ENCODE measurements at places on chromosomes 4 and X.
A peak's percentile ranks its signal among the peaks of the same experiment; 100 is the strongest.

DNA sequence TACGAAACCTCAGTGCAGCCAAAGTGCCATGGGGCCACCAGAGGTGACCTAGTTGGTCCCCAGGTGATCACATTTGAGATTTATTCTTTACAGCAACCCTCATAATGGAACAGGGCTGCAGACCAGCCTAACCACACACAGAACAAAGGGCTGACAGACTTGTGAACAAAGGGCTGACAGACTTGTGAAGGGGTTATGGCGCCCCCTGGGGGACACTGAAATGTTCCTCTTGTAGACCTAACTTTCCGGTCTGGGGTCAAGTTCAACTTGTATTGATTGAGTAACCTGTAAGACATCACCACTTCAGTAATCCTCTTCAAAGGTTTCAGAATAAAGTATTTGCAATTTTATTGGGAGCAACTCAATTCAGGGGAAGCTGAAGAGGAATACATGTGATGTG is 175.9 kb upstream of the RPS6KA3 start:
- DNase-seq, result no peak

GRCh38 chrX:152845618-152846240 is 14.9 kb downstream of the NSDHL start:
- DNase-seq, result no peak

GRCh38 chr4:67762086-67762485 is 7.9 kb upstream of the GNRHR start:
- peak; percentile 67 for DNase-seq

GRCh38 chr4:108116423-108117168 is 52.1 kb downstream of the LEF1 start:
- DNase-seq, result peak; percentile 77

DNA sequence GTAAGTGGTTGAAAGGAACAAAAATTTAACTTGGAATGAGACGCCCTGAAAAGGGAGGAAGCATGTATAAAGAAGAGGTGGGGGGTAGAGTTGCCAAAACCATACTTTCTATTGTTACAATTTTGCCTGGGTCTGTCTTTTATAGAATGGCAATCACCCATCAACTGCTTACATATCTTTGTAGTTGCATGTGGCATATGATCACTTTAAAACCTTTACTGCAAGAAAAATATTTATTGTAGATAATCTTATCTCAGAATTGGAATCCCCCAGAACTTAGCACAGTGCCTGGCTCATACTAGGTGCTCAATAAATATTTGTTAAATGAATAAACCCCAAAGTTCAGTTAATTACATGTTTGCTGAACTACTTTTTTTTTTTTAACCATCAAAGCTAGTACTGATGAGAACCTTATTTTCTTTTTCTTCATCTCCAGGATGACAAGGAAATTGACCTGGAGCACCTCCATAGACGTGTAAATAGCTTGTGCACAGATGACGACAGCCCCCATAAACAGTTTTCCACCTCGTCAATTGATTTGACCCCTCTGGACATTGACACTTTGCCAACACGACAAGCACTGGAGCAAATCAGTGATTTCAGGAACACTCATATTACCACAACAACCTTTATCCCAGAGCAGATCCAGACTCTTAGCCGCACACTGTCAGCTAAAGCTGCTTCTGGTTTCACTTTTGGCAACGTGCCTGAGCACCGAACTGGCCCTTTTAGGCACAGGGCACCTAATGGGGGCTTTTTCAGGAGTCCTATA is 56.7 kb upstream of the ATOH1 start:
- no peak for DNase-seq

- DNase-seq, result no peak
Measured at GRCh38 chrX:36434522-36434921, 515.0 kb downstream of the CFAP47 start.

DNA sequence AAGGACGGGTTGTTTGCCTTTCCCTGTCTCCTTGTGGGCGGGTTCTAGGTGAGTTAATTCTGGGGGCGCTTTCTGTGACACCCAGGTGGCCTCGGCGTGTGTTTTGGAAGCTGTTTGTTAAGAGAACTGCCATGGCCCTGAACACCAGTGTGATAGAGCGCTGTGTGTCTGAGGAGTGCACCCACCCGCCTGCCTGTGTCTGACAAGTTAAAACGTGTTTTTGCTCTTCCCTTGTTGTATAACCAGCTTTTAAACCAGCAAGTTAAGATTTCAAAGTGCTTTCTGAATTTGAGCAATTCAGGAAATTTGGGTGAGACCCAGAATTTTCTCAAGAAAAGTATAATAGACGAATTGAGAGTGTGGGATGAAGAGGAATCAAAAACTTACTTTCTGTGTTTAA is 55.2 kb upstream of the HGFAC start:
- DNase-seq, result no peak

GRCh38 chr4:106996490-106996889 is 39.6 kb downstream of the DKK2 start:
- DNase-seq, result no peak

GRCh38 chr4:111492496-111492895 is 652.8 kb upstream of the FAM241A start:
- DNase-seq, result no peak

GRCh38 chr4:81466841-81467671 is 4.7 kb downstream of the RASGEF1B start:
- peak; percentile 21 for DNase-seq

DNA sequence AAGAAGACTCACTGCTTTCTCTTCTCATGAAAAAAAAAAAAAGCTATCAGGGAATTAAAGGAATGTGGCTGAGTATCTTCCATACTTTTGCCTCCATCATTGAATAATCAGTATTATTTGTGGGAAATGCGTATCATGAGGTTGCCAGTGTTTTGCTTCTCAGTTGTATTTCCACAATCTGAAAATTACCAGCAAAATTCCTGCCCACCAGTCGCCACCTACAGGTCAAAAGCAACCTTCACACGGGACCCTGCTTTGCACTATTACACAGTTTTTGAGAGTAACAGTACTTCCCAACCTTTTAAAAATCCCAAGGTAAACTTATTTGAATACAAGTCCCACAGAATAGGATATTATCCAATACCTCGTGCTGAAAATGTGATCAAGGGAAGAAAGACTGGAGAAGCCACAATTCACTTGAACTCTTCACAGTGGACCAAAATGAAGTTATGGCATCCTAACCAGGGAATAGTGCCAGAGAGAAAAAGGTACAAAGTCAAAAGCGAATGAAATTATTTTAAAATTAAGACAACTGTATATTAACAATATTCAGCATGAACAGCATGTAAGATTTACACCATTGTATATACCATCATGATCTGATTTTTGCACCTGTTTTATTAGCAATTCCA is 30.4 kb downstream of the PGRMC1 start:
- DNase-seq, result no peak

DNA sequence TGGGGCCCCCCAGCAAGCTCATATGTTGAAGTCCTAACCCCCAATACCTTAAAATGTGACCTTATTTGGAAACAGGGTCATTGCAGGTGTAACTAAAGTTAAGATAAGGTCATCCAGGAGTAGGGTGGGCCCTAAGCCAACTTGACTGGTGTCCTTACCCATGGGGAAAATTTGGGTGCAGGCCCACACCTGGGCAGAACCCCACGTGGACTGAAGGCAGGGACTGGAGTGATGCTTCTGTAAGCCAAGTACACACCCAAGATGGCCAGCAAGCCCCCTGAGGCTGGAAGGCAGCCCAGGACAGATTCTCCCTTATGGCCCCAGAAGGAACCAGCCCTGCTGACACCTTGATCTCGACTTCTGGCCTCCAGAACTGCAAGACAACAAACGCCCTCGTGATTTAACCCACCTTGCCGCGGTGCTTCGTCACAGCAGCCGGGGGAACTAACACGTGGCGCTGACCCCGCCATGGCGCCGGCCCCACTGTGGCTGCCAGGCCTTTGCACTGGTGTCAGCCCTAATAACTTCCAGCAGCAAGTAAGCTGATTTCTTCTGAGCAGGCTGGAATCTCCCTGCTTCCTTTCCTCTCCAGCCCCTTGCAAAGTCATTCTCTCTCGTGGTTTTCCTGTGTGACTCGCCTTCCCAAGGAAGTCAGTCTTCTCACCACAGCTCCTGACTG is 23.2 kb upstream of the MXD4 start:
- DNase-seq, result no peak

DNA sequence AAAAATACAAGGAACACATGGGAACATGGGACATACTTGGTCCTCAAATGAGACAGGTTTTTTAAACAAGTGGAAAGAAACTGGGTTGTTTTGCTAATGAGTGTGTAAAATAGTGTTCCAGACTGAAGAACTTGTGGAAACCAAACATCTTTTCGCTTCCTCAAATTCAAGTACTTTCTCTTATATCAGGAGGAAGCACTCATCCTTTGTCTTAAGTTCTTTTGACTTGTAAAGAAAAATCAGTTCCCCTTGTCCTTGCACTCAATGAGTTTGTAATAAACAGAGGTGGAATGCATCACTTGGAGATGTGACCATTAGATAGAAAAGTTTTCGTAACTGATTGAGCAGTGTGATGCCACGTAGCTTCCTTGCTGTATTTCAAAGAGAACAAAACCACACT is 101.1 kb downstream of the PHOX2B start:
- no peak for DNase-seq

DNA sequence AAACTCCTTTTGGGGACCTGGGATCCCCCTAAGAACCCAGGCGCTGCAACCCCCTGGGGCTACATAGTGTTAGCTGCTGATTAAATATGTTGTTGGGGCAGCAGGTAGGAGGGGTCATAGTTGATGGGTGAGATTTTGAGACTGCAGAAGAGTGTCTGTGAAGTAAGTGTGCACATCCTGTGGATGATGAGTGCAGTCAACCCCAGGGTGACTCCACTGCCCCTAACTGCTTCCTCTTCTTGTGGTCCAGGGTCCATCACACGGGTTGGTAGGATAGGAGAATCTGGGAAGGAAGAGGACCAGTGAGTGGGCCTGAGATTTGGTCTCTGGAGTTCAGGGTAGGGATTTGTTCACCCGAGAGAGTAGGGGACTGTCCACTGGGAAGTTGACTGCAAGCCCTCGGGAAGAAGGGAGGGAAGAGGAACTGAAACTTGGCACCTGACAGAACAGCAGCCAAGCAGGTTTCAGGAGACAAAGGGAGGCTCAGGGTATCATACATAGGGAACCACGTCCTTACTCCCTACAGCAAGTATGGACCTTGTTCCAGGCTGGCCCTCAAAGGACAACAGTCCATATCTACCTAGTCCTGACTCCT is 8.5 kb downstream of the DLG3 start:
- DNase-seq, result no peak

DNA sequence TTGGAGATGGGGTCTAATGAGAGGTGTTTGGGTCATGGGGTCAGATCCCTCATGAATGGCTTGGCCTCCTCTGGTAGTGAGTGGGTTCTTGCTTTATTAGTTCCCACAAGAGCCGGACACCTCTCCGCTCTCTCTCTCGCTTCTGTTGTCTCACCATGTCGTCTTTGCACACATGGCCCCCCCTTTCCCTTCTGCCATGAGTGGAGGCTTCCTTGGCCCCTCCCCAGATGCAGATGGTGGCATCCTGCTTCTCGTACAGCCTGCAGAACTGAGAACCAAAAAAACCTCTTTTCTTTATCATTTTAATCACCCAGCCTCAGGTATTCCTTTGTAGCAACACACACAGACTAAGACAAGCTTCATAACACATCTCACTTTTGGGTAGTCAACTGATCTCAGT is 49.6 kb upstream of the SPRY1 start:
- no peak for DNase-seq

- no peak for DNase-seq
Measured at GRCh38 chr4:26531491-26532116, 41.3 kb upstream of the CCKAR start.

- no peak for DNase-seq
Measured at GRCh38 chrX:45200741-45201234, at the start of gene DIPK2B. Gene DIPK2B (minus strand): TSS chrX:45200876. CDS start chrX:45200826, 50 bp downstream.

DNA sequence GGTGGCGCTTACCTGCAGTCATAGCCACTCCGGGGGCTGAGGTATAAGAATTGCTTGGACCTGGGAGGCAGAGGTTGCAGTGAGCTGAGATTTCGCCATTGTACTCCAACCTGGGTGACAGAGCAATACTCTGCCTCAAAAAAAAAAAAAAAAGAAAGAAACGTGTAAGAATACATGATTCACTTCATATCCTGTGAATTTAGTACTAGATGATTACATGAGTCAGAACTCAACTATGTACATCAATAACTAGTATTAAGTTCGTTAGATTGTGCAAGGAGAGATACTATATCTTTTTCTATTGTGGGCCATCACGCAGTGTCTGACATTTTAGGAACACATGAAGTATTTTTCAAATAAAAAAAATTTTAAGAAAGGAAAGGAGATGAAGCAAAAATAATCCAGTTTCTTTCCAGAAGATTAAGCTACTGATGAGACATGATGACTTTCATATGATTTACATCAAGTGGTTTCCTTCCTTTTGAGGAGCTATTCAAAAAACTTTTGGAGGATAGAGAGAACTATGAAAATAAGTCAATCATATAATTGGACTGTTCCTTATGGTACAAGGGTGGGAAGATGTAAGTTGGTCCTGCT is 64.7 kb upstream of the EXOC1L start:
- no peak for DNase-seq

DNA sequence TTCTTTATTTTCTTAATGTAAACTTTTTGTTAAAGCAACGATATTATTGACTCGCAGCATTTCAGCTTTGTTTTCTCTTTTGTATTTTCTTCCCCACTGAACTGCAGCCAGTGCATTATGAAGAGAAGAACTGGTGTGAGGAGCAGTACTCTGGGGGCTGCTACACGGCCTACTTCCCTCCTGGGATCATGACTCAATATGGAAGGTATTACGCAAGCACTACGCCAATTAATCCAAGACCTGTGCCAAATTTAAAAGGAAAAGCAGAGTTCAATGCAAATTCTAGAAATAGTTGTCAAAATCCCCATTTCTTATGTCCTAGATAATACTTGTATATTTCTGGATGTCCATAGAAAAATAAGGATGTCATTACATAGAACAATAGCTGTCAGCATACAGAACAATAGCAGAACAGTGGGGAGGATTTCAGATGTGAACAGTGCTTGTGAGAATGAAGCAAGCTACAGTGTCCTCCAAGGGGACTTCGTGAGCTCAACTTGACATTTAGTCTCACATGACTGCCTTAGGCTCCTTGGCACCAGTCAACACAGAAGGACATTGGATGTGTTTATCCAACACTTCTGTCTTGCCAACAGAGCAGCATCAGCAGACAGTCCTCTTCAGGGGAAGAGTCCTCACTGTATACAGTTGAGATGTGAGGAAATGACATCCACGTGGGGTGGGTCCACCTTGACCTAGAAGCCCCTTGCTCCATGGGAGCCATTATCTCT is 85.9 kb downstream of the MAOA start:
- DNase-seq, result no peak

DNA sequence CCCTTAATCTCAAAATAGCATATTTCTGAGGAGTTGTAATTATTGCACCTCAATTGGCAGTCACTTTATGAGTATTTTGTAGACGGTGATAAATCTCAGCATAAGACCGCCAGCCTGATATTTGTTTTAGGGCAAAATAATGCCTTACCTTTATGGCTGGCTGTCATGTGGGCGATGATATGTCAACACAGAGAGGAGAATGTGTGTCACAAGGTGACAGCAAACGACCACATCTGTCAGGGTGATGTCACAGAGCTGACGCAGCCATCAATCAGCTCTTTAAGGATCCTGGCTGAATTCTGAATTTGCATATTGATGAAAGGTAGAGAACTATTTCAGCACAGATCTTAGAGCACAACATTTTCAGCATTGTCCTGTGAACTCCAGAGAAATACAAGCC is 209.7 kb downstream of the CEP135 start:
- no peak for DNase-seq

- no peak for DNase-seq
Measured at GRCh38 chr4:121049072-121049599, 23.2 kb downstream of the NDNF start.

All from DMS79 (cell line).